ENCODE measurements at places on chromosomes 1 and 21. TPM values are rescaled to one million over a fixed set of nuclear protein-coding genes. Genes with fewer than 3 reads are reported as not detected.

ACTRT2 gene
- not detected for total RNA-seq

PRRX1 gene
- not detected for total RNA-seq

LDLRAD2 gene
- 0.42 TPM for total RNA-seq

PRCC gene
- total RNA-seq, result 71.5 TPM

DIO1 gene
- not detected for total RNA-seq

FBLIM1 gene
- total RNA-seq, result 363 TPM

VASH2 gene
- total RNA-seq, result 1.4 TPM

DMRTA2 gene
- total RNA-seq, result not detected

NAV1 gene
- total RNA-seq, result 136 TPM

KIAA1614 gene
- total RNA-seq, result 2.0 TPM

TFF2 gene
- not detected for total RNA-seq

DYNLT4 gene
- total RNA-seq, result 0.62 TPM

FAM72B gene
- total RNA-seq, result 4.3 TPM

HORMAD1 gene
- not detected for total RNA-seq

CGN gene
- 0.73 TPM for total RNA-seq

ATF3 gene
- 10.7 TPM for total RNA-seq

CACHD1 gene
- total RNA-seq, result 8.7 TPM

PGM1 gene
- total RNA-seq, result 21.0 TPM

CYP4Z1 gene
- total RNA-seq, result not detected

BRDT gene
- total RNA-seq, result not detected

CFAP107 gene
- total RNA-seq, result not detected

SERTAD4 gene
- total RNA-seq, result 11.9 TPM

ABL2 gene
- 165 TPM for total RNA-seq

NBPF6 gene
- total RNA-seq, result not detected

ADAMTS1 gene
- total RNA-seq, result 16.3 TPM

PAQR6 gene
- 1.6 TPM for total RNA-seq

TNFRSF8 gene
- total RNA-seq, result not detected

XPR1 gene
- total RNA-seq, result 26.7 TPM

OR6K3 gene
- total RNA-seq, result not detected

SPATA21 gene
- total RNA-seq, result not detected

PSEN2 gene
- total RNA-seq, result 12.5 TPM

ACTL8 gene
- total RNA-seq, result not detected

LCE6A gene
- not detected for total RNA-seq

S100A2 gene
- total RNA-seq, result 4.0 TPM

SH2D5 gene
- 2.4 TPM for total RNA-seq

SPATA46 gene
- total RNA-seq, result not detected

DTL gene
- total RNA-seq, result 26.5 TPM

CD52 gene
- total RNA-seq, result not detected

GBP6 gene
- total RNA-seq, result not detected

NR5A2 gene
- total RNA-seq, result 12.1 TPM

OR6K2 gene
- not detected for total RNA-seq

C4BPA gene
- not detected for total RNA-seq

HCRTR1 gene
- 1.4 TPM for total RNA-seq

IGSF21 gene
- not detected for total RNA-seq

SMCP gene
- total RNA-seq, result not detected

OR6N1 gene
- not detected for total RNA-seq

BARHL2 gene
- not detected for total RNA-seq
